ENCODE measurements at places on chromosomes 1 and 21.

DNA sequence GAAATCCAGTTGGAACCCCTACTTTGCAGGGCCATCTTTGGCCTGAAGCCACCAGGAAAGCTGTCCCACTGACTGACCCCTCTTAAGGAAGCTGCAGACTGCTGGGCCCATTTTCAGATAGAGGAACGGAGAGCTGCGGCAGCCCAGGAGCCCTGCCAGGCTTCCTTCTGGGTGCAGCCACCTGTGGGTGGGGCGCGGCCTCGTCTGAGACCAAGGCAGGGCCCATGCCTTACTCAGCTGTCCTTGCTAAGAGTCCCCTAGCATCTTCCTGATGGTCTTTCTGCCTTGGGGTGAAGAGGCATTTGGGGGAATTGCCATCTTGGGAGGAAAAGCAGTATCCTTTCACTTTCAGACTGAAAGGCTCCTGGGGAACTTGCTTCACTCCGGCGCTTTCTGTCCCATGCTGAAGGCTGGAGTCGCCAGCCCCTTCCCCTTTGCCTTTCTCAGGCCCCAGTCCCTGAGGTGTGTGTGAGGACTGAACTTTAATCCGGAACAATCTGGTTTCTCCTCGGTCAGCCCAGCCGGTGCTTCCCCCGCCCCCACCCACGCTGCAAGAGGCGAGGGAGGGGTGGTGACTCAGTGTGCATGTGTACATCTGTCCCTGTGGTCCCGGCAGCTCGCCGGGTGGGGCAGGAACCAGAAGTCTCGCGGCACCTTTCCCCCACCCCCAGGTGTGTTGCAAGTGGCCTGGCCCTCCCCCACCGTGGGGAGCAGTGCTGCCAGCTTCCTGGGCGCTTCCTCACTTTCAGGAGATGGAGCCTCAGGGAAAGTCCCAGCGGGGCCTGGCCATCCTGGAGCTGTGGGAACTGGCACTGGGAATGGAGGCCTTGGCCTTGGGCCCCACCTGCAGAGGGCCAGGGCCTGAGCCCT, 5.1 kb downstream of the ZC3H12A start:
- DNase-seq = no peak

- DNase-seq = peak; percentile 28
Observed at GRCh38 chr1:156001662-156002171, 19.0 kb downstream of the SSR2 start.

DNA sequence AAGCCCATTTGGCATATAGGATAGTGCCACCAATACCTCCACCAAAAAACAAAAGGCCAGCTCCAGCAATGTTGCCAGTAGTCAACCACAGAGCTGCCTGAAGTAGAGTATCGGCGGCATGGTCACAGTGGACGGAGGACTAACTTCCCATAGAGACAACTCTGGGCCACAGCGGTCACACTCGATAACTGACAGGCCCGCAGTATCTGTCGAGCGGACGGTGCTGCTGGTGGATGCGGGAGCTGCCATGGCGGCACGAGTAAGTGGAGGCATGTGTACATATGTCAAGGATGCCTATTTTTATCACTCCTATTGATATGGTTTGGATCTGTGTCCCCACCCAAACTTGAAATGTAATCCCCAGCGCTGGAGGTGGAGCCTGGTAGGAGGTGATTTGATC, 4.1 kb downstream of the KRTAP12-1 start:
- no peak for DNase-seq

DNA sequence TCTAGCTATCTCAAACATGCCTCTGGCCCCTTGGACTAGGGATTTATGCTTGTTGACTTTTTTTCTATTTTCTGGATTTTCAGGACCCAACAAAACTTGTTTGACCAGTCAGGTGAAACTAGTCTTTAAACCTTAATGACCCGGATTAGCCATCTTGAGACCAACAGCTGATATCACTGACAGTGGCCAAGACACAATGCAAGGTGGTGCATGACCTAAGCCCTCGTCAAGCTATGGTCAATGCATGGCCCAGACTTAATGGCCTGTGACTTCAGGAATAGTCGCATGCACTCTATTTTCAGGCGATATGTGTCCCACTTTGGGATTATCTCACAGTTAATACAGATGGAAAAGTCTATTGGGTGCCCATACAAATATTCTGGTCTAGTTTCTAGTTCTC, 190.4 kb downstream of the ZBTB18 start:
- DNase-seq = no peak

- DNase-seq = no peak
Observed at GRCh38 chr1:32962248-32962896, 2.2 kb downstream of the RNF19B start.

DNA sequence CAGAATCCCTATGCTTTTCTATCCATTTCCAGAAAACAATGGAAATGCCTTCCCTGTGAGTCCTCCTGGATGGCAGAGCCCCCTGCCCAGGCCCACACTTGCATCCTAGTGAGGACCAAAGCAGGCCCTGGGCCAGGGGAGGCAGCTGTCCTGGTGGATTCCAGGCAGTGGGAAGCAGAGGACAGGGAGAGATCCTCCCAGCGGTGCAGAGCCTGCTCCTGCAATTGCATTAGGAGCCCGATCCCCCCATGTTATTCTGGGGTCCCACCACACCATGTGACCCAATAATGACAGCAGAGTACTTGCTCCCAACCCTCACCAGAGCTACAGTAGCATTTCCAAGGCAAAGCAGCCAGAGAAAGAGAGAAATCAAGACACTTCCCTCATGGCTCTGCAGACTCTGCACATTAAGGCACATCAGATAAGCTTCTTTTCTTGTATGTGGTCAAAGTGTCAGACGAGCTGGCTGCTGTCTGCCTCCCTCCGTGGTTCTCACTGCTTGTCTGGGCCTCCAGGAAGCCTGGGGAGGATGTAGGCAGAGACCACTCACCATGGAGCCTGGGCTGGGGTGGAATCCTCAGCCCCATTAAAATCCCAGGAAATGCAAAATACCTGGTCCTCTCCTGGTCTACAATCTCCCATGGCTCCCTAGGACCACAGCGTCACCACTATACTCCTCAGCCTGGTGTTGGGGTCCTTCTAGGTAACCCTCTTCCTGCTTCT, 54.9 kb upstream of the RUNX3 start:
- no peak for DNase-seq

DNA sequence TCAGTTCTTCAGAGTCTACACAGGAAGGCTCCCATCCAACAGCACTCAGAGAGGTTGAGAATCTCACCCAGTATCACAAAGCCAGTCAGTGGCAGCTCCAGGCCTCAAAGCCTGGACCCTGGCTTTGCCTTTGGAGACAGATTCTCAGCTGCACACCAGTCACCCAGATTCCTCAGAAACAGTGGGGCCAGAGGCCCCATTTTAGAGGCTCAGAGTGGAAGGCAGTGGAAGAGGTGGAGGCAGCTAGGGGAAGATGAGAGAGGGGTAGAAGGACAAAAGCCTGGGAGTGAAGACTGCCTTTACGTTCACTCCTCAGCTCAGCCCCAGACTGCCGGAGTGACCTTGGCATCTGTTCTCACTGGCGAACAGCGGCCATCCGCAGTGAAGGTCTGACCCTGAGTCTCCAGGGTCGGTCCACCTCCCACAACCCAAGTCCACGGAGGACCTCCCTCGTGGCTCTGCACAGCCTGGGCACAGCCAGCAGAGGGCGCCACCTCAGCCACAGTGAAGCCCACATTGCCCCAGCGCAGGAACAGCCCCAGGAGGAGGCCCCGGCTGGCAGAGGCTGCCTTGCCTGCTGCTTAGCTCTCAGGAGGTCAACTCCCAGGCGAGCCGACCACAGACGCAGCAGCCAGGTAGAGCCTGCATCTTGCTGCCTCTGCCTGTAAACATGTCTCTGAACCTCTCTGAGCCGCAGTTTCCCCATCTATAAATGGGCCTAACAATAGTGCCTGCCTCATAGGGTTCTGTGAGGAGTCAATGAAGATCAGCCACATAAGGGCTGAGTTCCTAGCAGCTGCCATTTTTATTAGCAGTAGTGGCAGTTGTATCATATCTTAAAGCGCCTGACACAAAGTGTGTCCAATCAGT, 5.9 kb upstream of the FNDC5 start:
- DNase-seq = peak; percentile 83

- no peak for DNase-seq
Observed at GRCh38 chr1:23393706-23394105, 24.1 kb upstream of the ZNF436 start.

DNA sequence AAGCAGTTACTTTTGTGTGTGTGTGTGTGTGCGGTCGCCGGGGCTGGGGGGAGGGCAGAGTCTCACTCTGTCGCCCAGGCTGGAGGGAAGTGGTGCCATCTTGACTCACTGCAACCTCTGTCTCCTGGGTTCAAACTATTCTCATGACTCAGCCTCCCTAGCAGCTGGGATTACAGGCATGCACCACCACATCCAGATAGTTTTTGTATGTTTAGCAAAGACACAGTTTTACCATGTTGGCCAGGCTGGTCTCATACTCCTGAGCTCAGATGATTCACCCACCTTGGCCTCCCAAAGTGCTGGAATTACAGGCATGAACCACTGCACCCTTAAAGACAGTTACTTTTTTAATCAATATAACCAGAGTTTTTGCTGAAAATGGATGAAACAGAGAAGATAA, 207.0 kb downstream of the PTPRC start:
- no peak for DNase-seq

DNA sequence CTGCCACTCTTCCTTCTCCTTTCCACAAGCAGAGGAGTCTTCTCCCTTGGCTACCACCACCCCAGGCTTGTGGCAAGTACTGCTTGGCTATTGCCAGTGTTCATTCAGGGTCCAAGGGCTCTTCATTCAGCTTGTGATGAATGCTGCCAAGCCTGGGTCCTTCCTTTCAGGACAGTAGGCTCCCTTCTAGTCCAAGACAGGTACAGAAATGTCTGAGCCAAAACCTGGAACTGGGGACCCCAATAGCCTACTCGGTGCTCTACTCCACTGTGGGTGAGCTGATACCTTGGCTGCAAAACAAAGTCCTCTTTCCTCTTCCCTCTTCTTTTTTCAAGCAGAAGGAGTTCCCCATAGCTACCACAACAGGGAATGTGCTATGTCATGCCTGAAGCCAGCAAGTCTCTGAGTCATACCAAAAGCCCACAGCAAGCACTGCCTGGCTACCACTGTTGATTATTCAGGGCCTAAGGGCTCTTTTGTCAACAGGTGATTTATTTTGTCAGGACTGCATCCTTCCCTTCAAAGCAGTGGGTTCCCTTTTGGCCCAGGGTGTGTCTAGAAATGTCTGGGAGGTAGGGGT, 268.9 kb downstream of the HHAT start:
- DNase-seq = no peak

- DNase-seq = no peak
Observed at GRCh38 chr1:53683986-53684740, 54.8 kb downstream of the GLIS1 start.

GRCh38 chr1:62487956-62488355, 51.1 kb downstream of the USP1 start:
- no peak for DNase-seq

- DNase-seq = no peak
Observed at GRCh38 chr1:39159224-39160036, 45.1 kb upstream of the MACF1 start.

- no peak for DNase-seq
Observed at GRCh38 chr1:11978301-11978700, 1.9 kb upstream of the MFN2 start.

GRCh38 chr1:196317535-196318522, 290.4 kb downstream of the KCNT2 start:
- peak; percentile 55 for DNase-seq

DNA sequence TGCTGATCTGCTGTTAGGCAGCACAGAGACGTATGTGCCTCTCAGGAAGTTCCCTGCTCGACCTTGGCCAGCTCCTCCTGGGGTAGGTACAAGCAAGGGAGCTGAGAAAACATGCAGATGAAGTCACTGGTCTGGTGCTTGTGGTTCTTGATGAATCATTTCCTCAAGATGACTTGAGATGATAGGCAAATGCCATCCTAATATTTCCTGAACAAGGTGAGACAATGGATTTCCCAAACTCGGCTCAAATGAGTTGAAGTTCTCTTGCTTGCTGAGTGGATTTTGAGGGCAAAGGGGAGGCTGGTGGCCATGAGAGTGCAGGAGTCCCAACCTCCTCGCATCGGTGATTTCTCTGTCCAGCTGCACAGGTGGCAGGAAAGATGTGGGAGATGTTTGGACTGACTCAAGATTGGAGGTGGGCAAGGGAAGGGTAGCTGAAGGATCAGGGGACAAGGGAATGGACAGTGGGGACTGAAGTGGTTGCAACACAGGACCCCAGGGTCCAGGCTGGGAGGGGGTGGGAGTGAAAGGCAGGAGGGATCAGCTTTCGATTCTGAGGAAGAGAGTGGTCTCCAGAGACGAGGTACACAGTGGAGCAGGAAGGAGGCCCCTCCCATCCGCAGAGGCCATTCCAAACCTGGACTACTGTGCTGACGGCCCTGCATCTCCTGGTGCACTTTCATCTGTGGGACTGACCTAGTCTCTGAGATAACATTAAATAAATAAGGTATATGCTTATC, 63.9 kb downstream of the CAPN2 start:
- DNase-seq = no peak

DNA sequence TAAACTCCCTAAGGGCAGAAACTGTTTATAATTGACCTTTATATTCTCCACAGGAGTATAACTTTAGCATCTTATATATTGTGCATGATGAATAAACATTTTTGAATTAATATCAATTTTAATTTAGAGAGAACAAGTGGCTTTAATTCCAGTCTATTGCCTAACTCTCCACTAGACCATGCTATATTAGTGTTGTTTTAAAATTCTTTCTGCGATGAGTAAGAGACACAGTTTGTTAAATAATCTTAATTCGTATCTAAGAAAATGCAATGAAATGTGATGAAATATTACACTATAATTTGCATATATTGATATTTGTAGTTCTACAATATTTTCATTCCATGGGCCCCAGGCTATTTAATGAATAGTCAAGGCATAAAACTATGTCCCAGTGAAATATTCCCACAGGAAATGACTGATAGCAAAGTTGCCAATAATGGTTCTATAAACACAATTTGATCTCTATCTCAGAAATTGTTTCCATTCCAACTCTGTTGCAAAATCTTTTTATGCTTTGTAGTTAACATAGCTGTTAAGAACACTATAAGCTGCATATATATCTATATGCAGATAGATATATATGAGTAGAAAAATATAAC, 2.9 kb upstream of the SYDE2 start:
- no peak for DNase-seq

DNA sequence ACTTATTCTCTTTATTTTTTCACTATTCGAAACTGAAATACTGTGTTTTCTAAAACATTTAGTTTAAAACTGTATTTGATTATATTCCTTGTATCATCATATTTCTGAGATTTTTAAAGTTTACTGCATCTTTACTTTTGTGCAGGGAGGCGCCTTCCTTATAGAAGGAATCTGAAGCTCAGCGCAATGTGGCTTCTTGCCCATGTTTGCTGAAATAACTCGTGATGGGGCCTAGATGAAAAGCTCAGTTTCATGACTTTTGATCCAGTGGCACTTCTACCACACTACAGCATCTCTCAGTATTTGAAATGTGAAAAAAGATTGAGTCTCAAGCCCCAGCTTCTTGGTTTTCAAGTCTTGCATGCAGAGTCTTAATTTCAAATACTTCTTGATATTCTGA, 28.4 kb downstream of the CACHD1 start:
- DNase-seq = no peak

- no peak for DNase-seq
Observed at GRCh38 chr1:102498929-102499328, 502.2 kb upstream of the OLFM3 start.

DNA sequence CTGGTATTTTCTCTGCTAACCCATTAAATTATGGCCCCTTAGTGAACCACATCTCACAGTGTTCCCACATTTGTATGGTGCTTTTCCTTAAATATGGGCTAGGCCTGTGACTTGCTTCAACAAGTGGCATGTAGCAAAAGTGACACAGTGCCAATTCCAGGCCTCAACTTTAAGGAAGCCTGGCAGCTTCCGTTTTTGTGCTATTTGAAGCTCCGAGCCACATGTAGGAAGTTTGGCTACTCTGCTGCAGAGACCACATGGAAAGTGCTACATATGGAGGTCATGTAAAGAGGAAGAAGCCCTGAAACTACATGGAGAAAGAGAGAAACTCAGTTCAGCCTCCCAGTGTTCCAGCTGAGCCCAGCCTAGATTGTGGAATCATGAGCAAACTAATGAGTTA, 28.5 kb upstream of the DR1 start:
- no peak for DNase-seq
